GM06990 (cell line): ENCODE measurements at places on chromosomes 12 and 14.
A peak's percentile ranks its signal among the peaks of the same experiment; 100 is the strongest.

- no peak for DNase-seq
Measured at GRCh38 chr14:100649173-100649519, 61.9 kb upstream of the BEGAIN start.

GRCh38 chr12:2639020-2639298 lies 155.8 kb upstream of the FKBP4 start:
- DNase-seq = no peak

DNA sequence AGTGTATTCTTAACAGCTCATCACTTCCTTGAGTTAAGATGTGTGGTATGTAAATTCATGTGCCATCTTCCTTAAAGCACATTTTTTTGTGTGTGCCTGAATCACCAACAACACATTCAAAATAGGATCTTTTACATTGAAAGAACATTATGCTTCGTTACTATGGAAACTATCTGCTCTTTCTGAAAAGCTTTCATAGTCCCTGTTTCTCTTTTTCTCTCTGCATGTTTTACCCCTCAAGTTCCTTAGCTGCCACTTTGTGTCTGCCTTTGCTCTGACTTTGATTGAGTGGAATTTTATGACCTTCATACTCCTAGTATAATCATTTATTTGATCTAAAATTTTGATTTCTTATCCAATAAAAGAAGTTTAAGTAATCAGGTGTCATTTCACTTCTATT lies 880.3 kb upstream of the FOXG1 start:
- no peak for DNase-seq

GRCh38 chr14:22226381-22226780 lies 362.6 kb downstream of the DAD1 start:
- DNase-seq = peak; percentile 6

- no peak for DNase-seq
Measured at GRCh38 chr14:59182641-59183040, 5.8 kb upstream of the DAAM1 start.
